ENCODE measurements at places on chromosomes 12 and 14.
A peak's percentile ranks its signal among the peaks of the same experiment; 100 is the strongest.

GRCh38 chr14:100271247-100271939, 32.4 kb downstream of the YY1 start:
- peak; percentile 40 for DNase-seq

DNA sequence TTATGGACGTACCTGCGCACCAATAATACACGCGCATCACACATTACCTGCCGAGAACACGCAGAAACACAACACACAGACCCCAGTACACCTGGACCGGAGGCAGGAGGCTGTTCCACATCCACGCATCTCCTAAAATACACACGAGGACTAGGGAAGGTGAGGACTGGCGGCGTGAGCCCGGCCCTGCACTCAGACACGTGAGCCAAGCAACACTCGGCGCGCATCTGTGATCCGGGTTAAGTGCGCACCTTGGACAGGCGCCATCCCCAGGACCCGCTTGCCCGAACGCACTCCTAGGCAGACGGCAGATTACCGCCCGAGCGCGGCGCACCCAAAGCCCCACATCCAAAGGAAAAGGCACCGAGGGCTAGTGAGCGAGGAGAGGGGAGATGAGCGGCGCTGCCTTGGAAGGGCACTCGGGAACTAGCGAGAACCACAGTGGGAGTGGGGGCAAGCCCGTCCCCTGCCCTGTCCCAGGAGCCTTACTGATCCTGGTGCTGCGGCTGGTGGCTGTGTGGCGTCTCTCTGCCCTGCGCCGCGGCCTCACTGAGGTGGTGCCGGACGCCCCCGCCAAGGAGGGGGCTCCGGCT, 417 bp downstream of the GLS2 start:
- DNase-seq = peak; percentile 58

DNA sequence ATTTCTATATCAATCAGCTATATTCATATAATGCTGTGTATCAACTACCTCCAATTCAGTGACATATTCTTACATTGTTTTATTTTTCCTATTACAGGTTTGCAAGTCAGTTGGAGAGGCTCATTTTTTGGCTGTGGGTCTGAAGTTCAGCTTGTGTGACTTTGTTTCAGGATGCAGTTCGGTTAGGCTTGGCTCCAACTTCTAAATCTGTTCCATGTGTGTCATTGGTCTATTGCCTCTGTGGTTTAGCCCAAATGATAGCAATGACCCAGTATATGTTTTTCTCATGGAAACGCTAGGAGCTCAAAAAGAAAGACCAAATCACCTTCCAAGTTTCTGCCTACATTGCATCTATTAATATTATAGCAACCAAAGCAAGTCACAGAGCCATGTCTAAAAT, 848.6 kb upstream of the LRFN5 start:
- DNase-seq = peak; percentile 14

DNA sequence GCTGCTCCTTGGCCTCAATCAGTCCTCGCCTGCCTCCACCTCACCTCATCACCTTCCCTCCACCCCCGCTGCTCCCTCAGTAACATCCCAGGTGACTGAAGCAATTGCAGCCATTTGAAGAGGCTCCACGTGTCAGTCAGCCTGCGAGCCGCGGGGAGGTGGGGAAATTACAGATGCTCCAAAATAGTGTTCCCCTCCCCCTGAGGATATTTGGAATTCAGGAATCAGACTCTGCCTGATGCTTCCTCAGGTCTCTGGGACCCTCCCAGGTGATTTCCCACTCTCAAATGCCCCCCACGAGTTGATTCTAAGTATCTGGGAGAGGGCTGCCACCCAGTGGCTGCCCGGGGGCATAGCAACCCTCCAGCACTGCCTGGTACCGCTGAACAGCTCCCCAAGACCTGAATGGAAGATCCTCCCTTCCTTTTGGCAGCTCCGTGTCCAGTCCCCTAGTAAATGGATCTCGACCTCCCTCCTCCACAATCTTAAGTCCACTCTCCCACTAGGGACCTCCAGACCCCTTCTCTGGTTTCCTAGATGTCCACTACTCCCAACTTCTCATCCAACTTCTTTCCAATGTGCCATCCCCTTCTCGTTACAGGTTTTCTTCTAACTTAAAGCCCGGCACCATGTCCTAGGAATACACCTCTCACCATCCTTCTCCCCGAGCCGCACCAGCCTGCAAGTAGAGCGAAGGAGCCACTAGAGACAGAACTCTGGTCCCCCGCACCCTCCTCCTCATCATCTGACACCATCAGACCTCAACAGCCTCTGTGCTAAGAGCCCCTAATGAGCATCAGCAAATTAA, 1.4 kb upstream of the ASIC1 start:
- peak; percentile 83 for DNase-seq

- DNase-seq = peak; percentile 77
Observed at GRCh38 chr12:41709463-41710285, 435.0 kb downstream of the GXYLT1 start.

GRCh38 chr14:86243158-86243557, 713.2 kb downstream of the FLRT2 start:
- no peak for DNase-seq

DNA sequence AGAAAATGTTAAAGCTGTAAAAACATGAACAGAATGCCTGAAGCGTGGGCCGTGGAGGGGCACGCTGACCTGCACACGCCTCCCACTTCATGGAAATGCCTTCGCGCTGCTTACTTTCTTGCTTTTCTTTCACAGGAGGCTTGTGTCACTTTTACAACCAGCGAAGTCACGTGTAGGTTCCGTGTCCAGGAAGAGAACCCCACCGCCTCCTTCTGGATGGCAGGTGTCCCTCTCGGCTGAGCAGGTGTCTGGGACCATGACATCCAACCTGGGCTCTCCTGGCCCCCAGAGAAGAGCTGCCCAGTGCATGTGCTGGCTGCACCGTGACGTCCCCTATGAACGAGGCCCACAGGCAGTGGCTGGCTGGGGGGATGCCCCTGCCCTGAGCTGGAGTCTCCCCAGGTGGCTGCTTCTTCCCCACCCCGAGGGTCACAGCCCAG, 345.0 kb upstream of the SFSWAP start:
- DNase-seq = no peak

GRCh38 chr12:66321435-66321834, 19.1 kb downstream of the HELB start:
- no peak for DNase-seq

DNA sequence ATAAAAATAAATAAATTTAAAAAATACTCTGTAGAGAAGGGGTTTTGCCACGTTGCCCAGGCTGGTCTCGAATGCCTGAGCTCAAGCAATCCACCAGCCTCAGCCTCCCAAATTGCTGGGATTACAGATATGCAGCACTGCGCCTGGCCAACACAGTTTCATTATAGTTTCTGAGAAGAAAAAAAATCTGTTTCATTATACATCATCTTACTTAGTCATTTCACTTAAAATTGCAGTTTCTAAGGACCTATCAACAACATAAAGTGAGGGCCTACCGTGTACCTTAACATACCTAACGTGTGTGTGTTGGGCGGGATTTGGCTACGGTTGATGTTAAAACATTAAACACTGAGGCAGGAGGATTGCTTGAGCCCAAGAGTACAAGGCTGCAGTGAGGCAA, 28.3 kb downstream of the P2RX2 start:
- no peak for DNase-seq

GRCh38 chr12:2212537-2212936, 159.8 kb downstream of the CACNA1C start:
- DNase-seq = no peak

- DNase-seq = no peak
Observed at GRCh38 chr14:54928216-54928615, 25.6 kb upstream of the GCH1 start.

- DNase-seq = no peak
Observed at GRCh38 chr14:29618323-29619067, 309.2 kb downstream of the PRKD1 start.

DNA sequence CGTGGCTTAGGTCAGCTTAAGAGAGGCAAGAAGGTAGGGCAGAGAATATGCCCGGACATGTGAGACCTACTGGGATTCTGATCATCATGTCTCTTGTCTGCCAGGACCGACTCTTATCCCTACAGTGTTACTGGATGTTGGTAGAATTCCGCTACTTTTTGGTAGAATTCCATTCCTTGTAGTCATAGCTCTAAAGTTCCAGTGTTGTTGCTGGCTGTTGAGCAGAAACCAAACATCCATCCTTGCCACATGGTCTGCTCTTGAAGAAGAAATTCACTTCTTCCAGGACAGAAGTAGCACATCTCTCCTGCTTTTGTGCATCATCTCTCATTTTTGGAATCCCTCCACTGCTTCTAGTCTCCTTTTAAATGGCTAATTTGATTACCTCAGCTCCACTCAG, 453.7 kb downstream of the RPL10L start:
- DNase-seq = peak; percentile 77

- peak; percentile 59 for DNase-seq
Observed at GRCh38 chr12:98653866-98654493, 8.9 kb downstream of the APAF1 start.

- DNase-seq = no peak
Observed at GRCh38 chr12:100504804-100505203, 31.1 kb downstream of the NR1H4 start.

- DNase-seq = no peak
Observed at GRCh38 chr14:75793806-75794205, 132.8 kb downstream of the TTLL5 start.

GRCh38 chr14:55518391-55518790, 61.6 kb upstream of the KTN1 start:
- no peak for DNase-seq

DNA sequence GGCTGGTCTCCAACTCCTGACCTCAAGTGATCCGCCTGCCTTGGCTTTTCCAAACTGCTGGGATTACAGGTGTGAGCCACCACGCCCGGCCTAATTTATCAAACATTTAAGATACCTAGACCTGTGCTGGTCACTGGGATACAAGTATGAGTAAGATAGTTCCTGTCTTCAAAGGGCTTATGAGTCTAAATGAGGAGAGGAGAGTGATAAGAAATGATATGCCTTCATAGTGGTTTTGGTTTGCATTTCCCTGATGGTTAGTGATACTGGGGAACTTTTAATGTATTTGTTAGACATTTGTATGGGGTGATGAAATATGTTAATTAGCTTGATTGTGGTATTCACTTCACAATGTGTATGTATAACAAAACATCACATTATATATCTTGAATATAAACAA, 21.2 kb downstream of the TMED10 start:
- DNase-seq = no peak

GRCh38 chr14:103108749-103109207, 14.3 kb downstream of the EXOC3L4 start:
- DNase-seq = peak; percentile 63

DNA sequence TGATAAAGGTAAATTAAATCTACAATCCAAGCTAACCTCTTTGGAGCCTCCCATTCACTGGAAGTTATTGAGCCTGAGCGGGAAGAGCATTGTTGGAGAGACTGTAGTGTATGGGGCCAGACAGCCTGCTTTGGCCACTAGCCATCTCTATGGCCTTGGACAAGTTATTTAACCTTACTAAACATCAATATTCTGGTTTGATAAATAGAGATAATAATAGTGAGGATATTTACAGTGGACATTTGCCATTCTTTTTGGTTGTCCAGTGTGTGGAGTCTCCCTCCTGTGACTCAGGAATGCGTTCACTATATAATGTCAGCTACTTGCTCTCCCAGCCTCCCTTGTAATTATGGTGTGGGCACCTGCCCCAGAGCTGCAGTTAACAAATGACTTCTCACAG, 216.1 kb downstream of the SLC38A4 start:
- no peak for DNase-seq

DNA sequence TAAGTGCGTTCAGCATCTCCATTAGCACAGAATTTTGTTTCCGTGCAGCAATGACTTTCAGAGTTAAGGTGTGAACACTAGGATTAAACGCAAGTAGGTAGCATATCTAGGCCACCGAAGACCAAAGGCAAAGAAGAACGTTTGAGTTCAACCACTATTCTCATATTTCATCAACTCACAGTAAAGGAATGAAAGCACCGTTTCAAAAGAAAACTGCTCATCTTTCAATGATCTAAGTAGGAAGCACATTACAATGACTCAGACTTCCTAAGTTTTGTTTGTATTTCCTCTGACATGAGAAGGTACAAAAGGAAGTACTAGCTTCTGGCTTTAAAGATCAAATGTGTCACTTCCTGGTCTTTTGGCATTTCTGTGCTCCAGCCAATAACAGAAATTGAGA, 57.6 kb downstream of the ACADS start:
- DNase-seq = no peak

- no peak for DNase-seq
Observed at GRCh38 chr12:52162981-52163380, 28.8 kb downstream of the KRT80 start.

- DNase-seq = no peak
Observed at GRCh38 chr14:30648471-30648870, 26.4 kb downstream of the SCFD1 start.

DNA sequence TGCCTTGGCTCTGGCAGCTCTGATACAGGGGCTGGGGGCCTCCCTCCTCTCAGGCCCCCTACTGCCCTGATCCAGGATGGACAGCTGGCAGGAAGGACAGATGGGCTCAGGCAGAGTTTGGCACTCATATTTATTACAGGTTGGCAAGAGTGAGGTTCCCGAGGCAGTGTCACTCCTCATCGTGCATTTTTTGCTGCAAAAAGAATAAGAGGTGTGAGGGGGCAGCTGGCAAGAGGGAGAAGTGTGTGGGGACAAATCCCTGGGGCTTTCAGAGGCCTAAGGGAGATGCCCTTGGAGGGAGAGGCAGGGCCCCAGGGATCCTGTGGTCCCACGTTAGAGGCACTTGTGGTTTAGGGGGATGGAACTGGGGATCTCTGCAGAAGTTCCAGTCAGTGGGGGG, 5.0 kb downstream of the CMTM5 start:
- no peak for DNase-seq

DNA sequence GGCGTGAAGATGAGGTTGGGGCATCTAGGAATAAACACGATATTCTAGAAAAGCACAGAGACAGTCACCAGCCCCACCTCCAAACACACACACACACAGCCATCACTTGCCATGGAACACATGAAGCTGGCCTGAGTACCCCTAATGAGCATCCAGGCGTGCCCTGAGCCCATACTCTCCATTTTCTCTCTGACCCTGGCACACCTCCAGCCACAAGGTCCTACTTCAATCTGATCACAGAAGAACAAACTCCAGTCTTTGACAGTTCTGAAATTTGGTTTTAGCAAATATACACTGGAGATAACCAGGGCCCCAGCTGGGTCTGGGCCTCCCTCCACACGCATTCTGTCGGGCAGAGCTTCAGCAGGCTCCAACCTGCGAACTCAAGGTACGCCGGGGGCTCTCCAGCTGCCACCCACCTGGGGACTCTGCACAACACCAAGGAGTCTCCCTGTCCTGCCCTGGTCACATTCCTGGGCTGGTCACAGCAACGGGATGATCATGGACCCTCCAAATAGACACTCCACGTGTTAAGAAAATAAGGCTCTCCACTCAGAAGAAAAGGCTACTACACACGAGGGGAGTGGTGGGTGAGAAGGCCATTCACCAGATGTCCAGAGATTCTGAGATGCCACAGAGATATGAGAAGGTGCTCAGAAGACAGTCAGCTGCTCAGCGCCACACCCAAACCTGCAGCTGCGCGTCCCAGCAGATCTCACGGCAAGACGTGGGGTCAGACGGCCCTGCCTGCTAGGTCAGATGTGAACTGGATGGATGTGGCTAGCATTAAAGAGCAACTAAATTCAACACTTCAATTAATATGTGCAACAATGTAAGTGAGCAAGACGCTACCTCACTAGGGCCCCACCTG, 57.0 kb upstream of the PNMA1 start:
- no peak for DNase-seq

All from mesendoderm (in vitro differentiated cells).